Aorta (tissue), 5 donors: ENCODE measurements at places on chromosomes 3 and 15. TPM values are rescaled to one million over a fixed set of nuclear protein-coding genes. Genes with fewer than 3 reads are reported as not detected.

Gene CPLX3
- total RNA-seq, result not detected

DNA sequence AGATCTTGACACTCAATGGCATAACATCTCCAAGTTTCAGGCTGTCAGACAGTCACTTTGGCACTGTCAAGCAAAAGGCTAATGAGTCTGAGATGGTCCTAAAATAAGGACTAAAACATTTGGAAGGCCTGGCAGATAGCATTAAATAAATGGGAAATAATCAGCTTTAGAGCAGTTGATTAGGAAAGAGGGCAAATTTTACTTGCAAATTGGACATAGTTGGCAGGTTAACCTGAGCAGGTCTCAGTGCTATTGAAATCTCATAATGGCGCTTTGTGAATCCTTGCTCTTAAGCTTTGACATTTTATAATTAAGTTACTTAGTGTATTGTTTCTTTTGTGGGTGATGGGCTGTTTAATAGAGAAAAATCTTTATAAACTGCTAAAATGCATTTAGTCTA is 1003.1 kb upstream of the GBE1 start:
- H3K4me3 ChIP-seq, result no peak overlapping the region
- no peaks in the 10 kb centered on the region for H3K27me3 ChIP-seq
- DNase-seq, result no peak
- no peak overlapping the region for H3K27ac ChIP-seq

- H3K27me3 ChIP-seq, result no peaks in the 10 kb centered on the region
- no peaks in the 10 kb centered on the region for H3K36me3 ChIP-seq
- no peak overlapping the region for H3K27ac ChIP-seq
- H3K4me1 ChIP-seq, result no peaks in the 10 kb centered on the region
- DNase-seq, result no peak
Measured at GRCh38 chr15:48695088-48695826, 49.7 kb upstream of the FBN1 start.

DNA sequence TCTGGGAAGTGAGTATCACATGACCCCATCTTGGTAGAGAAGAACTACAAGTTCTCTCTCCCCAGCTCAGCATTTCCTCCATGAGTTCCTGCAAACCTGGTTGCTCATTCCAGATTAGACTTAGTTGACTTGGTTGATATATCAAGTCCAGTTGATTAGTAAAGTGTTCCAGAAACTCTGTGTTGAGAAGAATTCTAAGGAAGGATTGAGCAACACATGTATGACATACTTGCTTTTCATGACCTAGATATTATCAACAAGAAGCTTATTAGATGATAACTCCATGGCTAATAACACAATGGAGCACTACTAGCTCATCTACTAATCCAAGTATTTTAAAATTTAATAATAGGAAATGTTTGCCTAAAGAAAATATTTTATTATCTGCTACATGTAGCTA is 6.4 kb upstream of the EID1 start:
- no peak overlapping the region for H3K4me3 ChIP-seq
- no peaks in the 10 kb centered on the region for H3K36me3 ChIP-seq
- no peak overlapping the region for H3K27ac ChIP-seq
- no peaks in the 10 kb centered on the region for H3K4me1 ChIP-seq
- H3K27me3 ChIP-seq, result no peaks in the 10 kb centered on the region

GRCh38 chr3:37921025-37921424 is 59.3 kb downstream of the CTDSPL start:
- no peaks in the 10 kb centered on the region for H3K27me3 ChIP-seq
- H3K4me3 ChIP-seq, result no peak overlapping the region
- peak overlapping the region; percentile 17 for H3K27ac ChIP-seq
- no peak for DNase-seq
- H3K36me3 ChIP-seq, result no peaks in the 10 kb centered on the region
- peaks cover 5% of the 10 kb centered on the region for H3K4me1 ChIP-seq

Gene GUCA1C
- not detected for total RNA-seq

Gene SNX22
- total RNA-seq, result 0.39 TPM

Gene CGNL1
- total RNA-seq, result 46.3 TPM

DNA sequence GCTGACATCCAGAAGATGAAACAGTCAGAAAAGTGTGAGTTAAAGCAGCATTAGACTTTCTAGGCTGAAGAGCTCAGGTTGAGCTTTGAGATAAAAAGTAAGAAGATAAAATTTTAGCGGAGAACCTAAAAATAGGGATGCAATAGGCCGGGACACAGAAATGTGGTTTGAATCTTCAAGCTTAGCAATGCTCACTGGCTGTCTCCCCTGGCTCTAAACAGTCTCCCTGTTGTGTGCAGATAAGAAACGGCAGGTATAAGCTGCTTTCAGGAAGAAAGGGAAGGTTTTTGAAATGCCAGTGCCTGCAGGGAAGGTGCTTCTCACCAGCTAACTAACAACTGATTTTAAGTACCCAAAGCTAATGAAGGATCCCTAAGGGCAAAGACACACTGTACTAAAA is 718.7 kb upstream of the SGO1 start:
- no peak overlapping the region for H3K4me3 ChIP-seq
- no peaks in the 10 kb centered on the region for H3K27me3 ChIP-seq
- H3K27ac ChIP-seq, result no peak overlapping the region

Gene HESX1
- 0.36 TPM for total RNA-seq

DNA sequence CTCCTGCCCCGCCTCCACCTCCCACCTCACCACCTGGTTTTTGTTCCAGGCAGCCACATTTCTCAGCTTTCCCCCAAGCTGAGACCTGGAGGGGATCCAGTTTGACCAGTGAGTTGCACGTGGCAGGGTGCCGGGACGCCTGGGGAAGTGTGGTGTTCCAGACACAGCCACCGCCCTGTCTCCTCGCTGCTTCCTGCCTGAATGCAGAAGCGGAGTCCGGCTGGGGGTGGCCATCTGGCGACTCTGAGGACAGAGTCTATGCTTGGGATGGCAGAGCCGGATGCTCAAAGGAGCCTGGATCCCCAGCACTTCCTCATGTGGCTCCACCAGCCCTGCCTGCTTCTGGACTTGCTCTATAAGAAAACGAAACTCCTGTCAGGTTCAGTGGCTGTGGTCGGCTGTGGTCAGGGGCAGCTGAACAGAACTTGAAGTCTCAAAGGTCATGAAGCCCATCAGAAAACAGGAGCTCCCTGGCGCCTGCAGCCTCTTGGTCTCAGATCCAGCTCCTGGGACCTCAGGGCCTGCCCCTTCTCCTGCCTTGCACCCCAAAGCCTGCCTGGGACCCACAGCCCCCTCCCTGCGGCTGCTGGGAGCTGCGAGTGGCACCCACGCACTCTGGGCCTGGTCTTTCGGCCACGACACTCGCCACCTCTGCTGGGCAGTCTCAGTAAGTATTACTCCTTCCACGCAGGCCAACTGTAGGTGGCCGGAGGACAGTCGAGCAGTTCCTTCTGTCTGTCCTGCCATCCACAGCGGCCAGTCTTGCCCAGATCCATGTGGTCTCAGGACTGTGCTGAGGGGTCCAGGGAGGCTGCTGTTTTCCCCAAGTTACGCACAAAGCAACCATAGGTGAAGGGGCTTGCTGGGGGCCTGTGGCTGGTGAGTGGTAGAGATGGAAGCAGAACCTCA is 112.8 kb upstream of the MEF2A start:
- DNase-seq, result peak; percentile 97
- no peaks in the 10 kb centered on the region for H3K4me1 ChIP-seq
- H3K27me3 ChIP-seq, result no peaks in the 10 kb centered on the region
- H3K36me3 ChIP-seq, result no peaks in the 10 kb centered on the region
- H3K4me3 ChIP-seq, result no peak overlapping the region
- H3K27ac ChIP-seq, result peak overlapping the region; percentile 45
